Lung (tissue), 17 donors: ENCODE measurements at places on chromosomes 1 and 21.

DNA sequence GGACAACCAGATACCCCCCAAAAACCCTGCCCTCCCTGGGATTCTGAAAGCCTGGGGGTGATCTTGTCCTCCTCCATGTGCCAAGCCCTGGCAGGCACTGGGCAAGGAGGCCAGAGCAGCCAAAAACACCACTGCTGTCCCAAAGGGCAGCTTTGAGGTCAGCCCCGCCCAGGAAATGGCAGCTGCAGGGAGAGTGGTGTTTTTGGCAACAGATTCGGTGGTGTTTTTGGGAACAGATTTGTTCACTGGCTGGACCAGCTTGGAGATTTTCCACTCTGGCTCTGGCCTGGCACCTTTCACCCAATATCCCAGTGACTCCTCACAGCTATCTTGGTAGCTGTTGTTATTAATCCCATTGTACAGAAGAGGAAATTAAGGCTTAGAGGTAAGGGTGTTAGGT lies 34.7 kb downstream of the LRP8 start:
- no peaks in the 10 kb centered on the region for H3K36me3 ChIP-seq
- no peaks in the 10 kb centered on the region for H3K4me1 ChIP-seq
- H3K27ac ChIP-seq = no peak overlapping the region
- H3K4me3 ChIP-seq = no peak overlapping the region

DNA sequence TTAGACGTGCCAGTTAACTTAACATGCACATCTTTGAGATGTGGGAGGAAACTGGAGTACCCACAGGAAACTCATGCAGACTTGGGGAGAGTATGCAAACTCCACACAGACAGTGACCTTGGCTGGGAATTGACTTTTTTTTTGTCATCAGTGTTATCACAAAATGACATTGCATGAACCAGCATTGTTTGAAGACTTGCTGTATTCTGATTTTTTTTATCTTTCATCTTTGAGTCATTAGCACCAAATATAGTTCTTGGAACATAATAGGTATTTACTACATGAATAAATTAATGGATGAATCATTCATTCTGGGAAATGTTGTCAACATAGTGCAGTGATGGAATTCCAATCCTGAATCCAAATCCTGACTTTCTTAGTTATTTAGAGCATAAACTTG lies 77.0 kb downstream of the ATF6 start:
- no peak overlapping the region for H3K4me3 ChIP-seq
- no peak overlapping the region for H3K27ac ChIP-seq
- DNase-seq = no peak
- no peaks in the 10 kb centered on the region for H3K27me3 ChIP-seq
- H3K4me1 ChIP-seq = no peaks in the 10 kb centered on the region
- H3K36me3 ChIP-seq = peaks cover 7% of the 10 kb centered on the region

- H3K4me1 ChIP-seq = no peaks in the 10 kb centered on the region
- no peak overlapping the region for H3K4me3 ChIP-seq
- H3K27ac ChIP-seq = no peak overlapping the region
- DNase-seq = no peak
- no peaks in the 10 kb centered on the region for H3K36me3 ChIP-seq
These were observed 93.0 kb downstream of the HLCS start for GRCh38 chr21:36873513-36873912.

GRCh38 chr1:172680733-172681275 lies 21.9 kb downstream of the FASLG start:
- no peak overlapping the region for H3K27ac ChIP-seq
- H3K4me1 ChIP-seq = no peaks in the 10 kb centered on the region
- no peaks in the 10 kb centered on the region for H3K36me3 ChIP-seq
- H3K27me3 ChIP-seq = no peaks in the 10 kb centered on the region

- H3K27ac ChIP-seq = no peak overlapping the region
- H3K27me3 ChIP-seq = no peaks in the 10 kb centered on the region
- DNase-seq = no peak
- peaks cover 13% of the 10 kb centered on the region for H3K4me1 ChIP-seq
These were observed 51.2 kb upstream of the LRP8 start for GRCh38 chr1:53378932-53379661.

GRCh38 chr21:45257673-45258341 lies 29.9 kb downstream of the POFUT2 start:
- DNase-seq = no peak
- H3K27me3 ChIP-seq = peaks cover 5% of the 10 kb centered on the region
- H3K4me1 ChIP-seq = no peaks in the 10 kb centered on the region
- H3K27ac ChIP-seq = no peak overlapping the region

- no peaks in the 10 kb centered on the region for H3K36me3 ChIP-seq
- H3K4me1 ChIP-seq = peaks cover 12% of the 10 kb centered on the region
- H3K4me3 ChIP-seq = no peak overlapping the region
These were observed 19.6 kb upstream of the TMEM54 start for GRCh38 chr1:32920833-32921232.
